SJSA1 (cell line): ENCODE measurements at places on chromosomes 13 and 19. TPM values are rescaled to one million over a fixed set of nuclear protein-coding genes. Genes with fewer than 3 reads are reported as not detected.

ZNF607 gene
- total RNA-seq: not detected in 2 replicates

MUC16 gene
- total RNA-seq: not detected in 2 replicates

AMER2 gene
- total RNA-seq: not detected in 2 replicates

WDR88 gene
- not detected in 2 replicates for total RNA-seq

LAMP1 gene
- total RNA-seq: 98.3 and 217 TPM in 2 replicates

OR7C1 gene
- total RNA-seq: not detected in 2 replicates

OR7A5 gene
- not detected in 2 replicates for total RNA-seq

GRCh38 chr13:79468819-79469218 lies 12.1 kb upstream of the NDFIP2 start:
- DNase-seq: no peak

DNA sequence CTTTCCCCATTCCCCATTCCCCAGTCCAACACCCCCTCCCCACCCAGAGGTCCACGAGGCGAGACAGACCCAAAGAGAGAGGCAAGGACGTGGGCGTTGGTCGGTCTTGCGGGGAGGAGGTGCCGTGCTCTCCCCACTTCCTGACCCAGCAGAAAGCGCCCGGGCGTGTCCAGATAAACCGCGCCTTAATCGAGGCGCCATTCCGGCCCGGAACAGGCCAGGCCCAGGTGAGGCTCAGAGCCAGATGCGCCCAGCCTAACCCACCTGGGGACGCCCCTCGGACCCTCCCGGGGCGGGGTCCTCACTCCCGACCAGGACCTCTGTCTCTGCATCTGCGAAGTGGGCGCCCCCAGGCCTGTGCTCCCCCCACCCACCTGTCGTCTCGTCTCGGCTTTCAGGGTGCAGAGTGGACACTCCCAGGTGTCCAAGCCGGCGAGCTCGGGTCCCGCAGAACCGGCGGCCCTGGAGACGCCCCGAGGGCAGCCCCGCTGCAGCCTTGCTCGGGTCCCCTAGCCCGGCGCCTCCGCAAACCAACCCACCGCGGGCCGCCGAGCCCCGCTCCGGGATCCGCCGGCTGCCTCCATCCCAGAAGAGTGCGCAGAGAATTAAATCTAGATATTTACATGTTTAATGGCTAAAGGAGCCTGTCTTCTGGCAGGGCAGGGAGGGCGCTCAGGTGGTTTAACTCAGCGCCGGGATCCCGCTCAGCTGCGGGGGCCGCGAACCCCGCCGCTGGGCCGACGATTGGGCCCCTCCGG lies 5.0 kb upstream of the ONECUT3 start:
- DNase-seq: no peak

GRCh38 chr13:80665792-80666333 lies 324.9 kb upstream of the SPRY2 start:
- no peak for DNase-seq

DNA sequence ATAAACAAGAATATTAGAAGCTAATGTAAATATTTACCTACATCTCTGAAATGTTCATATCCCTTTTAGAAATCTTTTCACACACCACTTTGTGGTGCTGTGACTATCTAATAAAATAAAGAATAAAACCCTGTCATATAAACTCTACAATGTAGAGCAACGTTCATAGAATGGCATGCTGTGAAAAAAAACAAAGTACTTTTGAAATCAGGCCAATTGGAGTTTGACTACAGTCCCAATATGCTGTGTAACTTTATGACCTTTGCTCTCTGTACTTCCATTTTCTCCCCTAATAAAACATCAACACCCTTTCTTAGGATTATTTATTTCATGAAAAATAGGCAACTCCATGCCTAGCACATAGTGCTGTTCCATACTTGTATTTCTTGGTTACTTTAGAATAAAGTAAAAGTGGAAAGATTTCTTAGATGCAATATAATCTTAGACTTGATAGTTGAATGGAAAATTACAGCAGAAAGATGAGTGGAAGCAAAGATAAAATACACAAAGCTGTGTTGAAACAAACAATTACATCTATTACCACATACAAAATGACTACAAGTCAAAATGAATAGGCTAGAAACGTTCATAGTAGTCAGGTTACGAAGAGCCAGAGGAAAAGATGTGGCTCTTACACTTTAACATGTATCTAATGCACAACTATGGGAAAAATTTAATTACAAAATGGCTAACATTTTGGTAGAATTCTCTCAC lies 613.2 kb upstream of the SLITRK5 start:
- DNase-seq: no peak

DNA sequence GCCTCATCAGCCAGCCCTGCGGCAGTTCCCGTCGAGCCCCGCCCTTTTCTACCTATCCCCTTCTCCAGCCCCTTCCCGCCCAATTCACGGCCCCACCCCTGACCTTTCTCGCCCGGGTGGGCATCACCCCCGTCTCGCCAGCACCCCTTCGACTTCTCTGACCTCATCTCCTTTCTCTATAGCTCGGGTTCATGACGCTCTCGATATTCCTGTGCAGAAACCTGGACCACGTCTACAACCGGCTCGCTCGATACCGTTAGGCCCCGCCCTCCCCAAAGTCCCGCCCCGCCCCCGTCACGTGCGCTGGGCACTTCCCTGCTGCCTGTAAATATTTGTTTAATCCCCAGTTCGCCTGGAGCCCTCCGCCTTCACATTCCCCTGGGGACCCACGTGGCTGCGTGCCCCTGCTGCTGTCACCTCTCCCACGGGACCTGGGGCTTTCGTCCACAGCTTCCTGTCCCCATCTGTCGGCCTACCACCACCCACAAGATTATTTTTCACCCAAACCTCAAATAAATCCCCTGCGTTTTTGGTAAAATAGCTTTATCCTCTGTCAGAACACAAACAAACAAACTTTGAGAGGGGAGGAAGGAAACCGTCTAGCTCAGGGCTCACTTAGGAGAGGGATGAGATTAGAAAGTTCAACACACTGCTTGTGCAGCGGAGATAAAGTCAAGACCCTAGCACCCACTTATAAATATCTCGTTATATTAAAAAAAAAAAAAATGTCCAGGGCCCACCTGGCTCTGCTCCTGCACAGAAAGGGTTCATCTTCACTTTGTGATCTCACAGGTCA lies 5.1 kb downstream of the CD37 start:
- no peak for DNase-seq

- DNase-seq: no peak
Observed at GRCh38 chr19:8811315-8812172, 20.6 kb downstream of the ZNF558 start.

DNA sequence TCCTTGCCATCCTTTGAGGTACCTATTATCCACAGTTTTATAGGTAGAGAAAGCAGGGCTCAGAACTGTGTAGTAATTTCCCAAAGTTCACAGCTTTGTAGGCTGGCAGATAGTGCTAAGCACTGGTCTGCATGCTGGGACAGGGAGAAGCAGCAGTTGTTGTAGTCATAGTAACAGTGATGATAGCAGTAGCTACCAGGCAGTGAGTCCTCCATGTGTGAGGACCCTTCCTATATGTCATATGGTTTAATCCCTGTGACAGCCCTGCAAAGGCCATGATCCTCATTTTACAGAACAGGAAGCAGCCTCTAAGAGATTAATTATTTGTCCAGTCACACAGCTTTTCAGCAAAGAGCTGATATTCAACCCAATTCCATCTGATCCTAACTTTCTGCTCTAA lies 21.0 kb downstream of the SERP2 start:
- no peak for DNase-seq

- no peak for DNase-seq
Observed at GRCh38 chr19:38702278-38702677, 42.0 kb downstream of the CAPN12 start.

DNA sequence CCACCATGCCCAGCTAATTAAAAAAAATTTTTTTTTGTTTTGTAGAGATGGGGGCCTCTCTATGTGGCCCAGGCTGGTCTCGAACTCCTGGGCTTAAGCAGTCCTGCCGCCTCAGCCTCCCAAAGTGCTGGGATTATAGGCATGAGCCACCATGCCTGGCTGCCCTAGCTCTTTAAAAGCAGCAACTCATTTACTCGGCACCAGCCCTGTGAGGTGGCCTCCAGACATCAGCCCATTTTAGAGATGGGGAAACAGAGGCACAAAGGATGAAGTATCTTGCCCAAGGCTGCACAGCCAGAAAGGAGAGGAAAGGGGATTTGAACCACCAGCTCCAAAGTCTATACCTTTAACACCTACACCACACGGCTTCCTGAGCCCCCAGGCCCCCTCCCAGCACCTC lies 312 bp downstream of the PRX start:
- DNase-seq: no peak

DNA sequence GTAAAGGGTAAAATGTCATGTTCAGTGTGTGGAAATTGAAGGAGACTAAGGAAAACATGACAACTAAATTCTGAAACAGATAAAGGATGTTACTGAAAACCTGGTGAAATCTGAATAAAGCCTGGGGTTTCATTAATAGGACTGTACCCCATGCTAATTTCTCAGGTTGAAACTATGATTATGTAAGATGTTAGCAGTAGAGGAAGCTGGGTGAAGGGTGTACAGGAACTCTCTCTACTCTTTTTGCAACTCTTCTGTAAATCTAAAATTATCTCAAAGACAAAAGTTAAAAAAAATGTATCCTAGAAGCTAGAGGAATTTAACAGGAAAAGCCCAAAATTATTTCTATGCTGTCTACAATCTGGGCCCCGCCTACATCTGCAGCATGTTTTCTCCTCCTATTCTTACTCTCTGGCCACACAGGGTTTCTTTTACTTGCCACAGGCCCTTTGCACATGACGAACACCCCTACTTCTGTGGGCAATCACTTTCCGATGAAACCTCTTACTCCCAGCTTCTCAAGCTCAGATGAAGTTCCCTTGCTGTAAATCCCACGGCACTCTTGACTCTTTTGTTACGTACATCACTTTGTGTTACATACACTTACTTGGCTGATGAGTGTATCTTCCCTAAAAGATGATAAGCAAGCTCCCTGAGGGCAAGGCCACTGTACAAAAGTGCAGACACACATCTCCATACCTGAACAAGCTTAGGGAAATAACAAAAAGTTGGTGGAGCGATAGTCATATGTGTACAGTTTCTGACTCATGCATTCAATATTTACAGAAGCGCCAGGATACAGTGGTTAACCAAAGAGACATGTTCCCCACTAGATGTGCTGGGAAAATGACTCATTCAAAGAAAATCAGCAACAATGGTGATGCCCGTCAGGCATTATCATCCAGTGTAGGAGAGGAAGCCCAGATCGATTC lies 32.6 kb downstream of the RUBCNL start:
- peak; percentile 56 for DNase-seq

DNA sequence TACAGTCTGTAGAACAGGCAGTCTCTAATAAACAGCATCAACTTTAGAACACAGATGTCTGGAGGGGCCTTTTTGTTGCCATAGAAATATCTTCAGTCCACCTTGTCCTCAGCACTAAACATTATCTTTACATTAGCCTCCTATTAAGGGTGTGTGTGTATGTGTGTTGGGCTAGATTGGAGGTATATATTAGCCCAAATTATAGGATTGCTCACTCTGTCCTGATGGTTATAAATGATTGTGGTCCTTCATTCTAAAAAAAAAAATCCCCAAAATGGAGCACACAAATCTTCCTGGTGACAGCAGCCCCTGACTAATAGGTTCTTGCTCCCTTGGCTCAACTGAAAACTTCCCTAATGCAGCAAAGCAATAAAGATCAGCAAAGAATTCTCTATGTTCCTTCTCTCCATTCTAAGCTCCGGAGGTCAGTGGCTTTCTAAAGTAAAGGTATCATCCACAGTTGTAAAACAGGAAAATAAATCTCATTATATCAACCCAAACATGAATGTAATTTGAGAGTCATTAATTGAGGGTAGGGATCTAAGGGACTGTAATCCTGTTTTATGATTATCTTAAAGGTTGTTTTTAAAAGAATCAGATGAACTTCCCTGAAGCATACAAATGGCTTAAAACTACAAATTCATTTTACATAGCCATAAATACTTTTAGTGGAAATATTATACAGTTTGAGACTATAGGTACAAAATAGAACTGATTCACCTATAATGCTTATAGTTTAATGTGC lies 232.7 kb downstream of the KLF12 start:
- DNase-seq: no peak

DNA sequence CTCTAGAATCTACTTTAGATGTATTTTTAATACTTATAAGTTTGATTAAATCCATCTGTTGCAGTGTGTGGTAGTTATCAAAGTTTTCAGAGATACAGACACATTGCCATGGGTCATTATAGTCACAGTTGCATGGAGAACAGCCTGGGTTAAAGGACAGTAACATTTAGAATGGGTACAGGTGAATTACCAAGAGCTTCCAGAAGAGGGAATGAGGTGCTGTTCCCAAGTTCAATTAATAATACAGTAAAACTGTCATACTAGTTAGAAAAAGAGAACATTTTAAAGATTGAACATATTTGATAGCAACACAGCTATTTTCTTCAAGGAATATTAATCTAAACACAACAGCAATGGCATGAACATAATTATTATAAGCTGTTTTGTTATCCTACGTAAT lies 322.6 kb upstream of the SLC10A2 start:
- no peak for DNase-seq

DNA sequence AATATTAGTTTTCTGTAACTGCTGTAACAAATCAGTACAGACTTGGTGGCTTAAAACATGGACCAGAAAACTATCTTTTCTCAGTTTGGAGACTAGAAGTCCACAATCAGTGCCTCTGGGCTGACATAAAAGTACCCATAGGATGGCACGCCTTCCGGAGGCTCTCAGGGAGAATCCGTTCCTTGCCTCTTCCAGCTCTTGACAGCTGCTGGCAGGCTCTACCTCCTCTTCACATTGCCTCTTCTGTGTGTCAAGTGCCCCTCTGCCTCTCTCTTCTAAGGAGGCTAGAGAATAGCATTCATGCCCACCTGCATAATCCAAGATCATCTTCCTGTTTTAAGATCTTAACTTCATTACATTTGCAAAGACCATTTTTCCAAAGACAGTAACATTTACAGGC lies 1194.2 kb downstream of the EFNB2 start:
- DNase-seq: no peak

- DNase-seq: peak; percentile 61
Observed at GRCh38 chr19:10315335-10316214, at the start of gene FDX2. Gene FDX2, minus strand, starts transcription at chr19:10316015. Its CDS starts 19 bp downstream, at chr19:10315996.

- DNase-seq: no peak
Observed at GRCh38 chr19:16376649-16377048, 52.0 kb downstream of the KLF2 start.

DNA sequence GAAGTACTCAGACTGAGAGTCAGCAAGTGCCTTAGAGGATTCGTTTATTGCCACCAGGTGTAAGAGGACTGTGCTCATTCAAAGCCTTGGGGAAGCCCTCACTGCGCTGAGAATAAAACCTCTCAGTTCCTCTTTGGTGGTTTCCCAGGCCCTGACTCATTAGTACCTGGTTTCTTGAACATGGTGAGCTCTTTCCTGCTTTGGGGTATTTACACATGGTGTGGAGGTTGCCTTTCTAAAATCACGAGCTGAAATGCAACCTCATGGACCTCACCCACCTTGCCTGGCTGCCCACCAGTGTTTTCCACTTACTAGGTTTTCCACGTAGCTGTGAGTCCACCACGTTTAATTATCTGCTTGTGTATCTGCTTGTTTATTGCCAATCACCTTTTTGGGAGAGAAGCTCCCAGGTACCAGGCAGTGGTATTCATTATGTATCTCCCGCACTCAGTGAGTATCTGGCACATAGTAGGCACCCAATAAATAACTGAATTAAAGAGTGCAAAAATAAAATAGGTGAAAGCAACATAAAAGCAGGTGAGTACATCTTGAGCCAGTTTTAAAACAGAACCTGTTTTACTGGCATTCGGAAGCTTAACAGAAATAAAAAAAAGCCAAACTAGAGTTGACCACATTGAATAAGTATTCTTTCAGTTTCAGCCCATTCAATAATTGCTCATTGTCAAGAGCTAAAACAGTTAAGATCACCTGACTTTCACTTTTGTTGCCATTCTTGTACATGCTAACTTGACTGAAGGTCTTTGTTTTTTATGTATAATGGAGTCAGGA lies 533.0 kb downstream of the MYO16 start:
- peak; percentile 61 for DNase-seq
